ENCODE measurements at places on chromosomes 1 and 21.

GRCh38 chr1:87358219-87358618, 29.5 kb downstream of the LMO4 start:
- DNase-seq: peak; percentile 1

DNA sequence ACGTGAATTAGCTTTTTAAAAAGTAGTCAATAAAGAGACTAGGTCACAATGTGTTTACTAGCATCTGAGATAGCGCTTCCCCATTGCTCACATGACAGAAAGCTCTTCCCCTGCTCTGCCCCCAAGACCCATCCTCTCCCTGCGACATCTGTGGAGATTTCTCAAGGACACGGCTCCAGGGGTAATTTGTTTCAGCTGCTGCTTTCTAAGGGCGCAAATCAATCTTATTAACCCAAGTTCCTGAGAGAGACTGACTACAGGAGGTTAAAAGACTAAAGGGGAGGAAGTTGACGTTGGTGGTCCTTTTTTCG, at the start of gene MYOCOS:
Gene MYOCOS (plus strand): TSS at position 92 of the 311 bp plus-strand sequence. CDS start 1,641 bp downstream, outside the sequence.
- DNase-seq: no peak

- DNase-seq: no peak
These were observed 99.9 kb upstream of the TLR5 start for GRCh38 chr1:223242971-223243370.

- DNase-seq: peak; percentile 86
These were observed 738.5 kb upstream of the CHRM3 start for GRCh38 chr1:238647877-238648276.

GRCh38 chr1:100250264-100250663, 630 bp upstream of the DBT start:
- DNase-seq: no peak

DNA sequence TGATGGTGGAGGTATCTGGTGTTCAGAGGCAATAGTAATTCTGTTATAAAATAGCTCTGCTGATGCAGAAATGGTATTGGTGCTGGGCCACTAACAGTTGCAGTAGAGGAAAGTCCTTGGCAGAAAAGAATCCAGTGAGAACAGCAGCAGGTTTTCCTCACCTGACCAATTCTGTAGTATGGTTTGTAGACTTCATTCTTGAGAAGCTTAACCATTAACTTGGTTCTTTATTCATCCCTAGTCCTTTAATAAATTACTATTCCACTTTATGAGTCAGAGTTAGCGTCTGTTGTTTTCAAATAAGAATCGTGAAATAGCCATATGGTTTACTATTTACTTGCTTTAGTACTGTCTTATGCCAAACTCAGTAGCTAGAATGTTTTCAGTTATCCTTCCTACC, 128.5 kb upstream of the SERTAD4 start:
- no peak for DNase-seq

- DNase-seq: peak; percentile 50
These were observed at the start of gene KCNJ9 for GRCh38 chr1:160081261-160081936. TSS of gene KCNJ9 (plus strand) at chr1:160081538. CDS start at chr1:160084031, 2,493 bp downstream.

GRCh38 chr1:26546375-26546774, 16.8 kb downstream of the RPS6KA1 start:
- DNase-seq: no peak

GRCh38 chr1:159982280-159982679, 28.2 kb upstream of the SLAMF9 start:
- DNase-seq: no peak

DNA sequence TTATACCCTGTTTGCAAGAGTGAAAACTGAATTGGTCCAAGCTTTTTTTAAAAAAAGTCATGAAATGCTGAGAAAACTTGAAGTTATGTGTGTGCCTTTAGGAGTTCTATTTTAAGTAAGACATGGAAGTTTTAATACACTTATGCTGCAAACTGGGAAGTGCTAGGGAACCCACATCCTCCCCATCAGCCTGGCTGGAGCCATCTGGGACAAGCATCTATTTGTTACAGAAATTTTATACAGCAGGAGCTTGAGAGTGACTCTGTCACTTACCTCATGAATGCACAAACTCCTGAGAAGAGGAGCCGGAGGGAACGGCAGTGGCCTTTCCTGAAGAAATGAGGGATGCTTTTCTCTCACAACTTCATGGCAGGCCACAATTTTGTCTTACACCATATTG, 78.2 kb upstream of the SLC44A3 start:
- DNase-seq: no peak

DNA sequence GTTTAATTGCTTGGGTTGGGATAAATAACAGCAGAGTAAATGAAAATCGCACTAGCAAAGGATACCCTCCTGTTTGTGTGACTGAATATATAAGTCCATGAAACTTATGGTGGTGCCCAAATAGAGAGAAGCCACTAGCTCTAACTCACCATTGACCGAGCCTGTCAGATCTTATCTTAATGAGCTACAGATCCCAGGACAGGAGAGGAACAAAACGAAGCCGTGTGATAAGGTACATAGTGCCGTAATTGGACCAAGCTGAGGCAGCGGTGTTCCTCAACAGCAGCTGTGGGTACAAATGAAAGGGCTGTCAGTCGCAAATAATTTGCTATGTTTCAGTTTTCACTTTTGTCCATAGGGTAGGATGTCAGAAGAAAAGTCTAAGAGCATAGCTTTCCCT, 276.1 kb downstream of the PTBP2 start:
- no peak for DNase-seq

GRCh38 chr1:172343240-172344160, 77.0 kb upstream of the C1orf105 start:
- DNase-seq: peak; percentile 82

- DNase-seq: no peak
These were observed 7.6 kb upstream of the C4BPB start for GRCh38 chr1:207081088-207081487.

DNA sequence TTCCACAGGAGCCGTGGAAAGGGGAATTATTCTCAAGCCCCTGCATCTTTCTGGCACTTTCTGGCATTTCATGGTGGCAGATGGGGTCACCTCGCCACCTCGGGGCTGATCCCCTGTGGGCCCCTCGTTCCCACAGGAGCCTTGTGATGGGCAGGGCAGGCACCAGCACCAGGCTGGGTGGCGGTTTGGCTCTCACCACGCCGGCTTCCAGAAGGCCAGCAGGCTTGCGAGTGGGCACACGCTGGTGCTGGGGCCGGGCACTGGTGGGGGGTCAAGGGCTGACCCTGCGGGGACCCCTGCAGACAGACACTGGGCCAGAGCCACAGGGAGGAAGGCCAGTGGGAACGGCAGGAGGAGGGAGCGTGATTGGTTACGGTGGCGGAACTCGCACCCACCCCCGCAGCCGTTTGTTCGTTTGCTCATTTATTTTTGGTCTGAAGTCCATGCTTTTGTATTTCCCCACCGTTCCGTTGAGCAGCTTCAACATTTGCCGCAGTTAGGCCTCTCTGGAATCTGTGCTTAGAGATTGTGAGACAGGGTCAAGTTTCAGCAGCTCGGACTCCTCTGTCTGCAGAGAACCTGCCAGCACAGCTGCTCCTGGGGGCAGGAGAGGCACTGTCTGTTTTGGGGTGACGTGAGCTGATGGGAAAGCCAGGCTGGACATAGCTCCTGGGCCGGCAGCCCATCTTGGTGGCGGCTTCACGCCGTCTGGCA, 5.3 kb downstream of the COL18A1 start:
- DNase-seq: peak; percentile 53

DNA sequence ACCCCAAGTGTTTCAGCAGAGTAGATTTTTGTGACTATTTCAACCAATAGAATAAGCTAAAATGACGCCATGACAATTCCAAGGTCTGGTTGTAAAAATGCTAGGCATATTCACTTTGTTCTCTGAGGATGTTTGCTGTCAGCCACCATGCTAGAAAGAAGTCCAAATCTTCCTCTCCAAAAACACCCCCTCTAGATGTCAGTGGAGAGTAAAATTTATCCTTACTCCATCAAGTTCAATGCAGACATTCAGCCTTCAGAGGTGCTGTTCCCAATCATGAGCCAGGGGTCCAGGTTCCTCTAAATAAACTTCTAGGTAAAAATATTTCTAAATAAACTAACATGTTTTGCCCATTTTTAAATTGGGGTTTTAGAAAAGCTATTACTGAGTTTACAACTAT, 395.4 kb upstream of the ADAMTS5 start:
- peak; percentile 29 for DNase-seq

GRCh38 chr21:28150778-28151177, 841.9 kb downstream of the LTN1 start:
- DNase-seq: no peak

- DNase-seq: no peak
These were observed 275.0 kb upstream of the BEND5 start for GRCh38 chr1:49051647-49052046.

GRCh38 chr1:43452789-43453441, 816 bp downstream of the HYI start:
- peak; percentile 37 for DNase-seq

DNA sequence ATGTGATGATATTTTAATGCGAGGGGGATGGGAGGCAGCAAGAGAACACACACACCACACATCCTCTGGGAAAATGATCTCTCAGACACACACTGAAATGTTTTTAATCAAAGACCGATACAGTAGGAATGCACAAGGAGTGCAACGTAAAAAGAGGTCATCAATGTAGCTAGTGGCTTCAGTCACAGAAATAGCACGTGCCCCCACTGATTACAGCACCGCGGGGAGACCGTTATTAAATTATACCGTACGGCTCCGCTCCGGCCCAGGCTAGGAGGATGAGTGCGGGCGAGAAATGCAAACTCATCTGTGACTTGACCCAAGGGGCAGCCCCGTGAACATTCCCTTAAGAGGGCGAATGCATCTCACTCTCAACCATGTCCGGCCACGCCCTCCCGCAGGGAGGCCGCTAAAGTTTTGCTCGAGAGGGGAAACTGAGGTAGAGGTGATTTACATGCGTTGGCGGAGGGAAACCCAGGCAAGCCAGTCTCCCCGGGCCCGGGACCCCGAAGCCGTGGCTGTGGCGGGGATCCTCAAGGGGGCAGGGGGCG, 552 bp downstream of the UBR4 start:
- DNase-seq: peak; percentile 44

DNA sequence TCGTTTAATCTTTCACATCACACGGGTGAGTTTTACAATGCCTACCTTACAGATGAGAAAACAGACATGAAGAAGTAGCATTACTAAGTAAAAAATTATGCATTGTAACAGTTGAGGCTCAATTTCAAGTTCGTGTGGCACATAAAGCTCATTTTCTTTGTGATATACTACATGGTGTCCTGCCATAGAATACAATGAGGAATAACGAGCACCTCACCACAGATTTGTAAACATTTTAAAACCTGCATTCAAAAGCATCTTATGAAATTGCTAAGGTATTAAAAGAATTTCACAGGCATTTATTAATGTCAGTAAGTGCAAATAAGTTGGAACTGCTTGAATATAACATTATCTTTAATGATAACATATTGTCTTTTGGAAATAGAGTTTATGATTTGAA, 47.8 kb upstream of the DEPDC1 start:
- DNase-seq: no peak

- DNase-seq: peak; percentile 30
These were observed 48.2 kb downstream of the IL12RB2 start for GRCh38 chr1:67355745-67356424.

- peak; percentile 95 for DNase-seq
These were observed 7.6 kb downstream of the DCLRE1B start for GRCh38 chr1:113912594-113913311.

GRCh38 chr1:13828454-13829151, 128.6 kb downstream of the PRDM2 start:
- DNase-seq: no peak

GRCh38 chr1:155166471-155167165, 6.5 kb downstream of the KRTCAP2 start:
- no peak for DNase-seq

- DNase-seq: no peak
These were observed 181.0 kb downstream of the FOXD2 start for GRCh38 chr1:47618830-47619229.

DNA sequence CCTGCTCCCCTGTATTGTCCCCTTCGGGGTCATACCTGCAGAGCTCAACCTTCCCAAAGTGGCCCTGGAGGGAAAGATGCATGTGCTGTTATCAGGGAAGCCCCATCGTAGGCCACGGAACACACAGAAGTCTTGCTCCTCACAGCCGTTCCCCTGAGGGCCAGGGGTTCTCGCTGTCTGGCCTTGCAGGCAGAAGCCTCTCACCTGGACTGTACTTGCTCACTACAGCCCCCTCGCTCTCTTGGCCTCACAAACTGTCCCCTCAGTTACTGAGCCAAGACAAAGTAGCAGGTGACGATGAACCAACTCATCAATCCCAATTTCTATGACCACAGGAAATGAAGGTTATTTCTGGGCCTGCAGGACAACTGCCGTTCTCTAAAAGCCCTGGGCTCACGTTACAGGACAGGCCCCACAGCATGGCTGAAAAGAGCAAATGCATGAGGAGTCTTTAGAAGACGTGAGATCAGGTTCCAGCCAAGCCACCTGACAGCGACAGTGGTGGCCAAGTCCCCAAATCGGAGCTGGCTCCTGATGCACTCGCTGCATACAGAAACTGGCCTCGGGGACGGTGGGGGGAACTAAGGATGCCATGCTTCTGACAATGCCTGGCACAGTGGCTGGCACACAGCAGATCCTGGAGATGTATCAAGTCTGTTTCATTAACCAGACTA, 95.0 kb downstream of the RAVER2 start:
- DNase-seq: peak; percentile 88

DNA sequence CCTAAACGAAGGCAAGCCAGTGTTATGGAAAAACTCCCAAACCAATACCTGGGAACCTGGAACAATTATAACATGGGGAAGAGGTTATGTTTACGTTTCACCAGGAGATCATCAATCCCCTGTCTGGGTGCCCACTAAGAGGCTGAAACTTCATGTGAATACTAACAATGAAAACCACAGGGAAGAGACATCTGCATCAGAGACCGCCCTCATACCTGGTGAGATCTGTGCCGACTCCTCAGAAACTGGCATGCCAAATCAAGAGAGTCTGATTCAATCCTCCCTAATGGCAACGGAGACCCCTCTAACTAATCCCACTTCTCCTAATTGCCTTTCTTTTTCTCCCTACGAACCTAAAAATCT, 163.2 kb downstream of the IER5 start:
- DNase-seq: no peak

DNA sequence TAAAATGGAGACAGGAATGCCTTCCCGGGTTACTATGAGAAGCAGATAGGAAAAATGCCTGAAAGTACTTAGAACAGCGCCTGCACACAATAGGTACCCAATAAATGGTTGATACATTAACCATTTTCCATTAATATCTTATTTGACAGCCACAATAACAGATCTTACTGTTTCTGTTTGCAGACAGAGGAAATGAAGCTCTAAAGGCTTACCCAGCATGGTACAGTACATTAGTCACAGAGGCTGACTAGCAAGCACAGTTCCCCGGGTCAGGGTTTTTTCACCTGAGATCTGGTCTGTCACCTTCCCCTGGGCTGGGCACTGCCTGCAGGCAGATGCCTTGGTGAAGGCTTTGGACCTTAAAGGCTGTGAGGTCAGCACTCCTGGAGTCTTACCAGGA, 2.9 kb downstream of the TRIM63 start:
- DNase-seq: no peak

DNA sequence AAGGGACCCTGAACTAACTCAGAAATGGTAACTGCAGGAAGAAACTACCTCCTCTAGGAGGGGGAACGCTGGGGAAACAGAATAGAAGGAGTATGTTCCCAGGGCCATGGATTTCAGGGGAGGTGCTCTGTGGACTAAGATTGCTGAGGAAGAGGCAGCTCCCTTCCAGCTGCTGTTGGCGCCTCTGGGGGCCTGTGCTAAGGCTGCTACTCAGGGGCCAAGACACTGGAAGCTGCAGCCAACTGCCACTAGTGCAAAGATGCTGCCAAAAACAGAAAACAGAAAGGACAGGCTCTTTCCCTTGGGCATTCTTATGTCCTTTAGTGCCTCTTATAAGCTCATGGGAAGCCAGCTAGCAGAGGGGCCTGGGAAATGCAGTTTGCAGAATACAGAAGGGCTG, 58.0 kb upstream of the SGIP1 start:
- DNase-seq: no peak

GRCh38 chr1:192977089-192977706, 82.0 kb downstream of the UCHL5 start:
- no peak for DNase-seq

Measured in myocyte (in vitro differentiated cells).